Smooth muscle cell of the brain vasculature (primary cell): ENCODE measurements at places on chromosomes 2 and 18.

GRCh38 chr2:234752966-234753365, 198.9 kb upstream of the SH3BP4 start:
- no peak for DNase-seq

GRCh38 chr2:217757108-217757463, 245.7 kb downstream of the TNS1 start:
- DNase-seq = no peak

- no peak for DNase-seq
Observed at GRCh38 chr2:73697606-73698005, 39.5 kb downstream of the TPRKB start.

- no peak for DNase-seq
Observed at GRCh38 chr18:10320791-10321190, 133.6 kb upstream of the APCDD1 start.

GRCh38 chr2:105057005-105057404, 19.1 kb downstream of the MRPS9 start:
- DNase-seq = no peak

DNA sequence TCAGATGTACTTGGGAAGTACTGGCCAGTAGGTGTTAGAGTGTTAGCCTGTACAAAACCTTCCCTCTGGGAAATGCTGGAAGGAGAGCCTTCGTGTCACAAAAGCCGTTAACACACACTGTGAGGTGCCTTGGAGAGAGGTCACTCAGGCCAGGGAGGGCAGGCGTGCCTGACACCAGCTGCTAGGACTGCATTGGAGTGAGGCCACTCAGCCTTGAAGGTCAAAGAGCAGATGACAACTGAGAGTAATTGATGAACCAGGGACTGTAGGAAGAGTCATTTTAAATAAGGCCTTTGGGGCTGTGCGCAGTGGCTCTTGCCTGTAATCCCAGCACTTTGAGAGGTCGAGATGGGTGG, 45.4 kb downstream of the ASAP2 start:
- DNase-seq = no peak
